ENCODE measurements at places on chromosomes 5 and 9.

DNA sequence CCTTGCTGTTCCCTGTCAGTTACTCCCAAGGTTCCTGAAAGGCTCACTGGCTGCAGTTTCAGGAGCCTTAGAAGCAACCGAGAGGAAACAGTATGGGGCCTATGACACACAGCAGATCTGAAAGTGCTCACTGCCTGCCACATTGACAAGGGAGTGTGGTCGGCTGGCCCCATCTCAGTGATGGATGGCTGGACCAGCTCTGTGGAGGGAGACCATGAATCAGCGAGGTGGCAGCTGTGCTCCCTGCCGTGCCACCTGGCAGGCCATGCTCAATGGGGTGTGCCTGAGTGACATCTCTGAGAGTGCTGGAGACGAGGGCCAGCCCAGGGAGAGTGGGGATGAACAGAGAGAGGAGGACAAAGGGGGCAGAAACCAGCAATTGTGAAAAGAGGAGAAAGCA lies 49.1 kb downstream of the DOCK2 start:
- no peak for DNase-seq

GRCh38 chr5:67414712-67415111 lies 218.1 kb upstream of the CD180 start:
- DNase-seq = no peak

GRCh38 chr5:2353871-2354440 lies 397.5 kb downstream of the IRX2 start:
- no peak for DNase-seq

DNA sequence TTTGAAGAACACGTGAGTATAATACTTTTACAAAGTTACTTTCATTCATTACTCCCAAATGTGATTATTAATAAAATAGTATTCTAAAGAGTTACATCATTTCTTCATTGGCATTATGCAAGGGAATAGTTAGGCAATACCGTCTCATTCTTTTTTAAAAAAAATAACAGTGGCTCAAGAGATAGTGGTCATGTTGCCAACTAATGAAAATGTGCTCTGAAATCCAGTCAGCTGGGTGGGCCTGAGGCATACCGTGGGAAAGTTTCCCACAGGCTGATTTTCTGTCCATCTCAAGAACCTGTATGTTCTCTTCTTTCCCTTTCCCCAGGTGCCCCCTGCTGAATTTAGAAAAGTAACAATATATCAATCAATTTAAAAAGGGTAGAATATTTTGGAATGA lies 40.8 kb upstream of the ROPN1L start:
- no peak for DNase-seq

GRCh38 chr5:169901896-169902295 lies 78.4 kb downstream of the INSYN2B start:
- no peak for DNase-seq

- DNase-seq = no peak
Measured at GRCh38 chr9:137482094-137482781, 23.1 kb upstream of the NSMF start.

DNA sequence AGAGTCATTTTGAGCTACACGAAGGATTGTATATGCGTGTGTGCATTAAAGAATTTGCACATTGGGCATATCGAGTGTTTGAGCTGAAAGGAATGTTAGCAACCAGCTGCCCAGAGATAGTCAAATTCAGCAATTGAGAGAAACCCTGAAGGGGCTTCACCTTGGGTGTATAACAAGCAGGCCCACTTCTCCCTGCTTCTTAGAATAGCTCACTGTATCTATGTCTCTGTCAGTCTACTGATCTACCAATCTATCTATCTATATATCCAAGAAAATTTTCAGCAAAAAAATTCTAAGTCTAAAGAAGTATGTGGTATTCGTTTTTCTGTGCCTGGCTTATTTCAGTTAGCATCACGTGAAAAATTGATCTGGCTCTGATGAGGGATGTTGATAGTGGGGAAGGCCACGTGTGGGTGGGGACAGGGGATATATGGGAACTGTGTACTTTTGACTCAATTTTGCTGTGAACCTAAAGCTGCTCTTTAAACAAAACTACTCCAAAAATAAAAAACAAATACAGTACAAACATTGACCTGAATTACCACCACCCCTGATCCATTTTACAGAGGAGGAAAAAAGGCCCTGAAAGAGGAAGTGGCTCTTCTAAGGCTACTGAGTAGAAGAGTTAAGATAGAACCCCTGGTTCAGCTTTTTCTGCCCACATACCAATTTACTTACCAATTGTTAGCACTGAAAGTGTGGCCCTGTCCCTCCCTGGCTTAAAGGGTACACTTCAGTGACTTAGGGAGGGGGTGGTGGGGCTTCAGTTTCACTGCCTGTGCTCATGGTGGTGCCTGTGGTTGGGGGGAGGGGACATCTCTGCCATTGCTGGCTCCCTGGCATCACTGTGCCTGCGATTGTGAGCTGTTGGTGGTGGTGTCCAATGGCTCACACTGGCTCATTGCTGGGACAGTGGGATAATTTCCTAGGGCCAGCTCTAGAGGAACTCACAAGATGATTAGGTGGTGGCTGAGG lies 141.8 kb downstream of the DOCK2 start:
- DNase-seq = no peak

DNA sequence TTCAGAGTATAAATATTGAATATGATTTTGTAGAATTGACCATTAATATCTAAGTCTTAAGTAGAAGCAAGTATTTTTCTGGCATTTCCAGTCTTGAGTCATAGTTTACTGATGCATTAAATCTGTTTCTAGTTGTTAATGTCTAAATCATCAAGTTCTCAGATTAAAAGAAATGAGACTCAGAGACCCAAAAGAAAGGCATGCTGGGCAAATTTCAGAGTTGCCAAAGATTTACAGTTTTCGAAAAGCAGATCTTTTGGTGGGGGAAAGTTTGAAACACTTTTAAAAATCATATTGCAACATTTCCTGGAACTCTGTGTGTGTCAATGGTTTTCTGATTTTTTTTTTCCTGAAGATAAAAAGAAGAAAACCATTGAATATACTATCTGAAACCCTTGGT lies 60.9 kb downstream of the ANKRD55 start:
- no peak for DNase-seq

GRCh38 chr9:83509402-83509801 lies 28.8 kb downstream of the FRMD3 start:
- DNase-seq = no peak

GRCh38 chr9:98031935-98032334 lies 24.6 kb upstream of the NANS start:
- DNase-seq = peak; percentile 48

DNA sequence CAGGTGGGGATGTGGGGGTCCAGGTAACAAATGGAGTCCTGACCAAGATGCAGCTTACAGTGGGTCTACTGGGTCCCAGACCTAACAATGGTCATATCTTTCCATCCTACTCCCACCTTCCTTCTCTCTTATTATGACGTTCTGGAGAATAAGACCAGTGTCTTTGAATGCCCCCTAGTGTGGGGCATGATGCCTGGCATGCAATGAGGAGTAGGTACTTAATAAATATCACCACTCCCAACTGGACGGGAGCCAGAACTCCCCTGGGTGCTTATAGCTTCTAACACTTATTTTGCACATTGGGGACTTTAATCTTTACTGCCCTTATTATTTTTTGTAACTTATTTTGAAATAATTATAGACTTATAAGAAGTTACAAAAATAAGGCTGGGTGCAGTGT lies 98.2 kb downstream of the NDFIP1 start:
- DNase-seq = no peak

- DNase-seq = no peak
Measured at GRCh38 chr9:127020036-127020801, 102.2 kb downstream of the ANGPTL2 start.

- DNase-seq = no peak
Measured at GRCh38 chr5:147081311-147081764, 153.5 kb upstream of the STK32A start.

DNA sequence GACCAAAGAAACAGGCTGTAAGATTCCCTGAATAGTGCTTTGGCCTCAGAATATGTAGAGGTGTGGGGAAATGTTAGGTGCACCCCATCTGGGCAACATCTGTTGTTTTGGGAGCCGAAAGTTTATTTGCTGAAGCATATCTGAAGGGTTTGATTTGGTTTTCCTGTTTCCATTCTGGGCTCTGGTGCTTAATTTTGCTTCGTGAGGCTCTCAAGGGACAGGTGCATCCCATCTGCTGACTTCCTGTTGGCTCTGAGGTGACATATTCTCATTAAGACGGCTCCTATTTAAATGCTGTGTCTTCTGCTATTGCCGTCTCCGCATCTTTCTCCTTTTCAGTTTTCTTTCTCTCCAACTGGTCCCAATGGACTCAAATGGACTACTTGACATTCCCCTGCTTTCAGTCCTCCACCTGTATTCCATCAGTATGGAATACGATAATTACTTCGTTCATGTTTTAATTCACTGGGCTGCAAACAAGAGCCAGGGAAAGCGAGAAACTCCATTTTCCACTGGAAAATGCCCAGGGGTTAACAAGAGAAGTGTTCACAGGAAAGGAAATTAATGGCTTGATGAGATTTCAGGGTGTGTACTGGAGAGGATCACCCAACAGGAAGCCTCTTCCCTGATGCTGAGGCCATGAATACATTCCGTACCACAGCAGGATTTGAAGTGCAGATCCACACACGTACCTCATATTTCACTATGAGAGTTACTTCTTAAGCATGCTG lies 104.0 kb downstream of the MTX3 start:
- no peak for DNase-seq

DNA sequence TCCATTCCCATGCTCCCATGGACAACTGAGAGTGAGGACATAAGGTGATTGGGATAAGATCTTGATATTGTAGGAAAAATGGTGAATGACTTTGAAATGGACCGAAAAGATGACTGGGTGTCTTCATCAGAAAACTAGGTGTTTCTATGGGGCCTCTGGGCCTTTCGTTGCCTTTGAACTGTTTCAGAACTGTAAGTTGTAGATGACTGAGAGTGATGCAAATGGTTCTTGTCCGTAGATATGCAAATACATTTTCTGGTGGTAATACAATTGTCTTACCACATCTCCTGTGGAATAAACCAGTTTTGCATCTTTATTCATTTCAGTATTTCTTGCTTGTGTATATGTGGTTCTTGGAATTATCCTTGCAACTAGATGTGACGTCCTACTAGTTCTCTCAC lies 16.0 kb upstream of the TEX48 start:
- no peak for DNase-seq

GRCh38 chr5:165296401-165297130 lies 1791.1 kb downstream of the MAT2B start:
- no peak for DNase-seq

- DNase-seq = no peak
Measured at GRCh38 chr9:14752271-14752670, 29.7 kb upstream of the CER1 start.

DNA sequence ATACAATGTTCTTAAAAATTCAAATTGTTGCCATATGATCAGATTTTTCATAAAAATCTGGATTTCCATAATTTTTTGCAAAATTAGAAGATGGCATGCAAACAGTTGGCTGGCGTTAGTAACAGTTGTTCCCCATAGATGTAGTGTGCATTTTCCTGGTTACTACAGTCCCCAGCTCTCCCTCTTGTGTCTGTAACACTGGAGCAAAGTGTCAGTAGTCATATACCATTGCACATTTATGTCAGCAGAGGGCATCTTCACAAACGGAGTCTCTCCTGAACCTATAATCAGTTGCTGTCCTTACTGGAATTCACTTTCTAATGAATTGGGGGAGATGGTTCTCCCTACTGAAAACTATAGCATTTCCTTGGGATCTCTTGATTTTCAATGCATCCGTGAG lies 44.7 kb upstream of the DMAC1 start:
- DNase-seq = no peak

GRCh38 chr9:15531380-15531779 lies 20.6 kb upstream of the PSIP1 start:
- no peak for DNase-seq

DNA sequence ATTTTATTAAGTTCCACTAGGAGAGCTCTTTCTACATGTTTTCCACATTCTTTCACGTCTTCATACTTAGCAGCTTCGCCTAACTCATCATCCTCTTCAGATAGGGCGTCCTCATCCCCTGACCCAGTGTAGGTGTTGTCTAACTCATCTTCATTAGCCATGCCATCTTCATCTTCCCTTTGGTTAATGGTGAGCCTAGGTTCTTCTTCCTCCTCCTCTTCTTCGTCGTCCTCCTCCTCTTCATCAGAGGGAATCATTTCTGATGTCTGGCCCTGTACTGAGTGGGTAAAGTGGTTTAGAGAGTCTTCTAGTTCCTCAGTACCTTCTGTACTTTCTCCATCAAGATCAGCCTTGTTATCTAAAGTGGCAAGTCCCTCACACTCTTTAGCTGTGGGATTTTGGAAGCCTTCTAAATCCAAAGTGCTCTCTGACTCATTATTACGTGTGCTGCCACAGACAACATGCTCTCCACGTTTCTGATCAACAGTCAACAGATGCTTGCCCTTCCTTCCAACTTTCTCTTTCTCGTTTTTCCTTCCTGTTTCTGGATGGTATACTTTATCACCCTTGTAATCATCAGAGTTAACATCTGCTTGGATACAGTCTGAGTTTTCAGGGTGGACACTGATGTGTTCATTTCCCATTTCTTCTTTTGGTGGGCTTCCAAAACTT lies 31.1 kb downstream of the TUT7 start:
- no peak for DNase-seq

GRCh38 chr5:82789095-82789494 lies 288.1 kb downstream of the TMEM167A start:
- no peak for DNase-seq

DNA sequence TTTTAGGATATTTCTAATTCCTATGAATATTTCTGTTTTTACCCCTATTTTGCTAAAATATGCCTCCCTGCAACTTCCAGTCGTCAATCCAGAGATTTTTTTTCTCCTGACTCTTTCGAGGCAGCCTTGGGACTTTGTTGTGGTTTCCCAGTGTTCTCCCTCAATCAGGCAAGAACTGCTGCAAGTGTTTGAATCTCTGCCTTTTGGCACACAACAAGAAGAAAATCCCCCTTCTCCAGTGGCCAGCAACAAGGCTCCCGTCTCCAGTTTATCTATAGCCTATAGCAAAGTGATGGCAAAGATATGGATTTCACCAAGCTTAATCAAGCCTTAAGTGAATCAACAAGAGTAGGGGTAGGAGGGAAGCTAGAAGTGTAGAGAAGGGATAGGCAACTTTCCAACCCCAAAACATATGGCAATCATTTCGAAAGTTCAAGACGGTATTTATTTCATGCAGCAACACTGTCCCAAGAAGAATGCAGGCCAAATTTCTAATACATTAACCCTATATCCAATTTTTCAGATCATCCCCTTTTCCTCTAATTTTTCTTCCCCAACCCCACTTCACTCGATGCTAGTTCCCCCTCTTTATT lies 37.7 kb upstream of the PAPPA start:
- no peak for DNase-seq

DNA sequence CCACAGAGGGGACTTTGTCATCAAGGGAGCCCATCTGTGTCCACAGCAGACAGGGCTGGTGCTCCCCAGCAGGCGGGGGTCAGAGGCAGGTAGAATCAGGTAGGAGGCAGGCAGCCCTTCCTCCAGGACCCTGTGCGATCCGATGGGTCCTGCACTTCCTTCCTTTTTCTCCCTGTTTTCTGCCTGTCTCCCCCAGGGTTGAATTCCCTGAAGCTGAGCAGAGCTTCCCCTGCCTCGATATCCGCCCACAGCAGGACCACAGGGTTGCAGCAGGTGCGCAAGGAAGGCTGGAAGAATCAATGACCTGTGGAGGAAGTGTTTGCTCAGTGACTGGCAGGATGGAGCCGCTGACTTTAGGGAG lies 69.2 kb downstream of the MRPL36 start:
- DNase-seq = no peak

GRCh38 chr5:66223637-66224036 lies 79.5 kb downstream of the SREK1 start:
- DNase-seq = no peak
